ENCODE measurements at places on chromosomes 6 and 20.

- no peak for DNase-seq
Observed at GRCh38 chr20:45300961-45301360, 5.7 kb upstream of the RBPJL start.

- DNase-seq: no peak
Observed at GRCh38 chr20:13868331-13868730, 83.5 kb downstream of the NDUFAF5 start.

- DNase-seq: no peak
Observed at GRCh38 chr6:11969092-11969491, 43.0 kb upstream of the HIVEP1 start.

GRCh38 chr6:40845553-40845952, 193.5 kb downstream of the UNC5CL start:
- DNase-seq: peak; percentile 6

GRCh38 chr20:52799130-52799529, 173.0 kb upstream of the TSHZ2 start:
- DNase-seq: no peak

DNA sequence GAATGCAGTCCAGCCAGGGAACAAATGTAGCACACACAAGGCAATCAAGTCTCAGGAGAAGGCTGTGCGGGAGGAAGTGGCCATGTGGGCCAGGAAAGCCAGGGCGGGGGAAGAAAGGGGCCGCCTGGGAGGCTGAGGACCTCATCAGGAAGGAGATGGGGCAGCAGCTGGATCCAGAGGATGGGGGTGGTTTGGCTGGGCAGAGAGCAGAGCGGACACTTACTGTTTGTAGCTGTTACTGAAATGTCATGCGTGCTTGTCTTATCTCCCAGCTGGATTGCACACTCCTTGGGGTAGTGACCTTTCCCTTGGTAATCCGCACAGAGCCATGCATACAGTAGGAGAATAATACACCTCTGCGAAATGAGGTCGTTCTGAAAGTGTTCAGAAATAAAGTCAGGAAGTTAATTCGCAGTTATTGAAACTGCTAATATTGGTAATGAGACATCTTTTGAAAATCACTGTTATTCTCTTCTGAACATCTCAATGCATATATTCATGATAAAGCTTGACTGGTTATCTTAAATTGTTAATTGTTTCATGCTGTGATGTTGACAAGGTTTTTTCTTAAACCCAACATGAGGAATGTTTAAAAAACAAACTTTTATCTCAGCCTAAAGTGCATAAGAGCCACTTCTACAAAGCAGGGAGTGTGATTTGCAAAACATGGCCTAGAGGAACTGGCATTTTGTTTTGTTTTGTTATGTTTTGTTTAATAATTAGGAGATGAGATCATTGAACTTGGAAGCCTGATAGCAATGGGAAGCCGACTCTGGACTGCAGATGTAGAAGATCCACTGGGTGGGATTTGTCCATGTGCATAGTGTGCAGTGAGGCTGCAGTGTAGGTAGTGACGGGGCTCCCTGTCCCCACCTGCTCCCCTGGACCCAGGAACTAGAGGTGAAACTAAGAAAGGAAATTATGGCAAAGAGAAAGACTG, 18.0 kb upstream of the MAP3K4 start:
- no peak for DNase-seq

DNA sequence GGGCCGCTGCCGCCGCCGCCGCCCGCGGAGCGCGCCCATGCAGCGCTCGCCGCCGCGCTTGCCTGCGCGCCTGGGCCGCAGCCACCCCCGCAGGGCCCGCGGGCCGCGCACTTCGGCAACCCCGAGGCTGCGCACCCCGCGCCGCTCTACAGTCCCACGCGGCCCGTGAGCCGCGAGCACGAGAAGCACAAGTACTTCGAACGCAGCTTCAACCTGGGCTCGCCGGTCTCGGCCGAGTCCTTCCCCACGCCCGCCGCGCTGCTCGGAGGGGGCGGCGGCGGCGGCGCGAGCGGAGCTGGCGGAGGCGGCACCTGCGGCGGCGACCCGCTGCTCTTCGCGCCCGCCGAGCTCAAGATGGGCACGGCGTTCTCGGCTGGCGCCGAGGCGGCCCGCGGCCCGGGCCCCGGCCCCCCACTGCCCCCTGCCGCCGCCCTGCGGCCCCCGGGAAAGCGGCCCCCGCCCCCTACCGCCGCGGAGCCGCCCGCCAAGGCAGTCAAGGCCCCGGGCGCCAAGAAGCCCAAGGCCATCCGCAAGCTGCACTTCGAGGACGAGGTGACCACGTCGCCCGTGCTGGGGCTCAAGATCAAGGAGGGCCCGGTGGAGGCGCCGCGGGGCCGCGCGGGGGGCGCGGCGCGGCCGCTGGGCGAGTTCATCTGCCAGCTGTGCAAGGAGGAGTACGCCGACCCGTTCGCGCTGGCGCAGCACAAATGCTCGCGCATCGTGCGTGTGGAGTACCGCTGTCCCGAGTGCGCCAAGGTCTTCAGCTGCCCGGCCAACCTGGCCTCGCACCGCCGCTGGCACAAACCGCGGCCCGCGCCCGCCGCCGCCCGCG, 730 bp downstream of the INSM1 start:
- DNase-seq: no peak

DNA sequence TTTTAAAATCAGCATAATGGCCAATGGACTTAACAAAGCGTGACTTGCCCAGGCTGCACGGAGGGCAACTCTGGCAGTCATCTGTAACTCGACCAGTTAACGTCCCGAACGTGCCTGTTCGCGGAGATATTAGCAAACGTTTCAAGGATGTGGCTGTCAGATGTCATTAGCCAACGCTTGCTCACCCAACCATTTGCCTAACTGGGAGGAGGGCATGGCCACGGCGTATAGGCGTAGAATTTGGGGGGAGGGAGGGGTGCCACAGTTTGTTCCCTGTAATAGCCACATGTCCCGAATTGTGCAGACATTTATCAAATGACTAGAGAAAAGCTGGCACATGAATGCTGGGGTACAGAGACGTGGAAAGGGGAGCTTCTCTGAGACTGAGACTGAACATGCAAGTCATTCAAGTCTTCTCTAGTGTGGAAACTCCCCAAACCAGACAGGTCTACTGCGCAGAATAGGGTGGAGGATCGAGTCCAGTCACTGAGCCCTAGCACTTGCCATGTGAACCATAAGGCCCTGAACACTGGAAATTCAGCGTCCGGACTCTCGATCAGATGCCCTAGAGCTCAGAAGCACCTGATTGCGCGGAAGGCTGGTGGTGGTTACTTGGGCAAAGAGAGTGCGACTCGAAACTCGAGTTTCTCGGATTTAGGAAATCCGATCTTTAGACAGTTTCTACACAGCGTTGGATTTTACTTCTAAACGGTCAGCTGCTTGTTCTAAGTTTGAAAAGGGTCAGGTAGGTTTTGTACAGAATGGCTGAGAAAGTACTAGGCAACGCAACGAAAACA, 32.6 kb downstream of the TFAP2B start:
- no peak for DNase-seq

GRCh38 chr20:43691928-43692524, 25.1 kb downstream of the MYBL2 start:
- DNase-seq: peak; percentile 61

DNA sequence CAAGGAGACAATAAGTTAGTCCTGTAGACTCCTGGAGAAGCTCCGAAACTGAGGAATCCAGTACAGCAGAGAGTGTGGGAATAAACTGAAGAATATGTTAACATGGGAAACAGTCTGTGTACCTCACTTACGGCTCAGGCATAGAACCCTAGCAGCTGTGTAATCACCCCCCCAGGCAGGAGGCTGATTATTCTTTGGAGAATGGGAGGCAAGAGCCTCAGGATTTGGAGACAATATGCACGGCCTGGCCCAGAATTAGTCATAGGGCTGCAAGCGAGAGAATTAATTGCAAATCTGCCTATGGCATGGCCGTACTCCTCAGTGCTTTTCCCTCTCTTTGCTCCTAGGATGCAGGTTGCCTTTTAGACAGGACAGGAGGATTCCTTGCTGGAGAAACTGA, 27.5 kb upstream of the FYN start:
- DNase-seq: no peak

DNA sequence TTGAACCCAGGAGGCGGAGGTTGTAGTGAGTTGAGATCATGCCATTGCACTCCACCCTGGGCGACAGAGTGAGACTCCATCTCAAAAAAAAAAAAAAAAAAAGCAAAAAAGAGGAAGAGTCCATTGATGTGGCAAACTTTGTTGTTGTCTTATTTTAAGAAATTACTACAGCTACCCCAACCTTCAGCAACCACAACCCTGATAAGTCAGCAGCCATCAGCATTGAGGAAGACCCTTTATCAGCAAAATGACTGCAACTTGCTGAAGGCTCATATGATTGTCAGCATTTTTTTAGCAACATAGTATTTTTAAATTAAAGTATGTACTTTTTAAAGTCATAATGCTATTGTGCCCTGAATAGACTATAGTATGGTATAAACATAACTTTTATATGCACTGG, 48.8 kb downstream of the ZFP64 start:
- no peak for DNase-seq

- no peak for DNase-seq
Observed at GRCh38 chr20:42572320-42573016, 617.2 kb downstream of the PTPRT start.

GRCh38 chr6:108733706-108734265, 114.4 kb upstream of the ARMC2 start:
- no peak for DNase-seq

- no peak for DNase-seq
Observed at GRCh38 chr6:137666202-137666774, 172.1 kb upstream of the OLIG3 start.

- no peak for DNase-seq
Observed at GRCh38 chr6:159852877-159853276, 37.9 kb upstream of the MAS1 start.

GRCh38 chr20:10316582-10316981, 98.0 kb downstream of the SNAP25 start:
- DNase-seq: no peak

GRCh38 chr20:6956574-6956973, 189.1 kb downstream of the BMP2 start:
- no peak for DNase-seq

DNA sequence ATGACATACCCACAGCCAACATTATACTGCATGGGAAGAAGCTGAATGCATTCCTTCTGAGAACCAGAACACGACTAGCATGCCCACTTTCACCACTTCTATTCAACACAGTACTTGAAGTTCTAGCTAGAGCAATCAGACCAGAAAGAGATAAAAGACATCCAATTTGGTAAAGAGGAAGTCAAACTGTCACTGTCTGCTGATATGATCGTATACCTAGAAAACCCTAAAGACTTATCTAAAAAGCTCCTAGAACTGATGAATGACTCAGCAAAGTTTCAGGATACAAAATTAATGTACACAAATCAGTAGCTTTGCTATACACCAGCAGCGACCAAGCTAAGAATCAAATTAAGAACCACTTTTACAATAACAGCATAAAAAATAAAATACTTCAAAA, 60.5 kb downstream of the EYS start:
- no peak for DNase-seq

GRCh38 chr6:144897441-144897921, 612.3 kb downstream of the UTRN start:
- no peak for DNase-seq
